ENCODE measurements at places on chromosomes 2 and 18.

GRCh38 chr2:201248288-201248844 is 12.0 kb upstream of the CASP8 start:
- no peak overlapping the region for H3K4me3 ChIP-seq
- no peak for DNase-seq
- H3K36me3 ChIP-seq = no peaks in the 10 kb centered on the region
- H3K27ac ChIP-seq = no peak overlapping the region

DNA sequence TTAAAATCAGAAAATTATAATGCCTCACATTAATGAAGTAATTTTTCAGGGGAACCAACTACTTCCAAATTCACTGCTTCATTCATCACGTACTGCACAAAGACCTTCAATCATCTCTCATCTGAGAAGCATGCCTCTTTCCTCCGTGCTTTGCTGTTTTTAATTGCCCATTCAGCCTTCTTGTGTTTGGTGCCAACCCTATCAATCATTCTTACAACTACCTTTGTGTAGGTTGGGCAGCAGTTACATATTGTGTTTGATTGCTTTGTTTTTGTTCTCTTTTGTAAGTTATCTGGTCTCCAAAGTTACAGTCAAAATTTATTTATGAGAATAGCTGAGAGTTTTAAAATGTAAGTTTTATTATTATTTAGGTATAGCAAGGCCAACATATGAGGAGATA is 549.0 kb upstream of the SLC8A1 start:
- no peak for DNase-seq
- no peaks in the 10 kb centered on the region for H3K4me1 ChIP-seq
- no peak overlapping the region for H3K27ac ChIP-seq
- no peaks in the 10 kb centered on the region for H3K36me3 ChIP-seq
- H3K27me3 ChIP-seq = no peaks in the 10 kb centered on the region
- H3K4me3 ChIP-seq = no peak overlapping the region

- no peaks in the 10 kb centered on the region for H3K27me3 ChIP-seq
- peak; percentile 85 for DNase-seq
- H3K36me3 ChIP-seq = no peaks in the 10 kb centered on the region
- peak overlapping the region; percentile 94 for H3K27ac ChIP-seq
These were observed 6.5 kb downstream of the BIN1 start for GRCh38 chr2:127100251-127101047.

DNA sequence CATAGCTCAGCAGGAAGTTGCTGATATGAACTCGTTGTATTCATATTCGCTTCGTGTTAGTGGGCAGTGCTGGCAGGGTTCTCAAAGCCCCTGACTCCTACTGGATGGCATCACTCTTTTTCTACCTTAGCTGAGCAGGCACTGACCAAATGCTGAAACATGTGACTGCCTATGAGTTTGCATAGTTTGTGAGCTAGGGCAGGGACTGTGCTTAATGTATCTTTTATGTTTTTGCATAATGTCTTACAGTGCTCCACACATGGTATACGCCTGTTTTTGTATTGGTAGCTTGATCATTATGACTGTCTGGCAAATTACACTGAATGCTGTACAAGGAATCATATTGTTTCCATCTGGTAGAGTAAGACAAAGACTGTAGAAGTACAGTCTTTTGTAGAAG is 305.3 kb downstream of the PARD3B start:
- H3K4me1 ChIP-seq = no peaks in the 10 kb centered on the region
- peak; percentile 34 for DNase-seq
- no peaks in the 10 kb centered on the region for H3K27me3 ChIP-seq
- H3K4me3 ChIP-seq = no peak overlapping the region
- no peaks in the 10 kb centered on the region for H3K36me3 ChIP-seq
- no peak overlapping the region for H3K27ac ChIP-seq

DNA sequence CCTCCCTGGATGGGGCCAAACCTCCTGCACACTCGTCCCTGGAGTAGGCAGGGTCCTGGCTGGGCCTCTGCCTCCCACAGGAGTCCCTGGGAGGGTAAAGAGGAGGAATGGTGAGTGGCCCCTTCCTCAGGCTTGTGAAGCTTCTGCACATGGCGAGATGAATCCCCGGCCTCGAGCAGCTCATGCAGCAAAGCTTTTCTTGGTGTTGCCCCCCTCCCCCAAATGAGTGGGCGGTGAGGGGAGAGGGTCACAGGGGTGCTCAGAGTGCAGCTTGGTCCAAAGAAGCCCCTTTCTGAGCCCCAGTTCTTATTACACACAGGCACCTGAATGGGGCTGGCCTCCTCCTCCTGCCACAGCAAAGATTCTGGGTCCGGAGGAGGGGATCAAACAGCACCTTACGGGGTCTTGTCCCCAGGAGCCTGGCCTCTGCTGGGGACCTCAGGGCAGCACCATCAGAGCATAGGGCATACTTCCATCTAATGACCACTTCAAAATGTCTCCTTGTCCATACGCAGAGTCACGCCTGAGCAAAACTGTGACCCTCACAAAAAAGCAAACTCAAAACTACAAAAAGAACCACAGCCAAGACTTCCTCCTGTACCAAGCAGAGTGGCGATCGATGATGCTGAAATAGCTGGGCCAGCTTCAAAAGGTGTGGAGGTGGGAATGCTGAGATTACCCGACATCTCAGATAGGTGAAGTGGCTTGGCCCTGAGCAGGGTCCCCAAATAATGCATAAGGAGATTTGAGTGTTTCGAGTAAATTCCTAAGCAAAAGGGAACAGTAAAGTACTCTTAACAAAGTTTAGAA is 148.4 kb upstream of the TWIST2 start:
- no peaks in the 10 kb centered on the region for H3K36me3 ChIP-seq
- no peak overlapping the region for H3K27ac ChIP-seq
- no peak for DNase-seq
- no peaks in the 10 kb centered on the region for H3K27me3 ChIP-seq
- peaks cover 9% of the 10 kb centered on the region for H3K4me1 ChIP-seq

- peak overlapping the region; percentile 3 for H3K27ac ChIP-seq
- peaks cover 47% of the 10 kb centered on the region for H3K4me1 ChIP-seq
- no peak overlapping the region for H3K4me3 ChIP-seq
- no peaks in the 10 kb centered on the region for H3K36me3 ChIP-seq
These were observed 160.4 kb downstream of the KLHL29 start for GRCh38 chr2:23545396-23545795.

- H3K27ac ChIP-seq = peak overlapping the region; percentile 49
- no peak overlapping the region for H3K4me3 ChIP-seq
- DNase-seq = no peak
- no peaks in the 10 kb centered on the region for H3K27me3 ChIP-seq
- H3K4me1 ChIP-seq = peaks cover 43% of the 10 kb centered on the region
These were observed 145.8 kb upstream of the ID2 start for GRCh38 chr2:8535821-8536685.

GRCh38 chr2:163753726-163754125 is 17.9 kb upstream of the FIGN start:
- H3K27ac ChIP-seq = no peak overlapping the region
- DNase-seq = no peak
- H3K4me3 ChIP-seq = no peak overlapping the region
- H3K4me1 ChIP-seq = no peaks in the 10 kb centered on the region

DNA sequence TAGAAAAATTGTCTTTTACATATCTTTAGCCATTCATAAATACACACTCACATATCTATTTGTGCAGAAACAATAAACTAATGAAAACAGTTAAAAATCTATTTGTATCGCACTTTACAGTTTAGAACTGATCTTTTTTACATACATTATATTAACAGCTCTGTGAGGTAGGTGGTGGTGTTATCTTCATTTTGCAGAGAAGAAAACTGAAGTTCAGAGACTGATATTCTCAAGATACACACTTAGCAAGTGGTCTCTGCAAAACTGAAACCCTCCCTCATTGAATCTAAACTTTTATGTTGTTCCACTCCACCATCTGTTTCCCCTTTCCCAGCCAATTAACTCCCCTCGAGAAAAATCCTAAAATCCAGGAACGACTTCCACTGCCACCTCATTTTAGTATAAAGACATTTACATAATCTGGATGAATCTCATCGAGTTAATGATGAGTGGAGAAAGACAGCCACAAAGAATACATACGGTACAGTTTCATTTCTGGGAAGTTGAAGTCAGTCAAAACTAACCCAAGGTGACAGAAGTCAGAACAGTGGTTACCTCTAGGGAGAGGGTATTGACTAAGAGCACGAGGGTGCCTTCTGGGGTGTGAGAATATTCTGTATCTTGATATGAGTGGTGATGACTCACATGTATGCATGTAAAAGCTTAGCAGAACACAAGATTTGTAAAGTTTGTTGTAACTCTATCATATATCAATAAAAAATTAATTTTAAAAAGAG is 524.2 kb upstream of the TCF4 start:
- H3K4me3 ChIP-seq = no peak overlapping the region
- H3K27me3 ChIP-seq = no peaks in the 10 kb centered on the region
- no peak overlapping the region for H3K27ac ChIP-seq
- no peaks in the 10 kb centered on the region for H3K36me3 ChIP-seq

DNA sequence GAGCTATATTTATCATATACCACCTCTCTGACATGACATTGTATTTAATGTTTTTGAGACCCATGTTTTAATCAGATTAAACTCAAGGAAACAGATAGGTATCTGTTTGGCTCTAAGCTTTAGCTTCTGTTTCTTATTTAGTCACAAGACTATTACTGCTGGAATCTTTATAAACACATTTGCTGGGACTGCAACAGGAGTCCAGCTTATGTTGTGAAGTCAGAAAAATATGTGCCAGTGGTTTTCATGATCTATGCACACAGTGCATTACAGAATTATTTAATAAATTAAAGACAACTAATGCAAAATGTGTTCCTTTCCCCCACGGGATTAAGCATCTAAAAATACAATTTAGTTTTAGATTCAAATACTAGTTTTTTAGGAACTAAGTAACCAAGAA is 338.9 kb downstream of the ZEB2 start:
- DNase-seq = no peak
- H3K36me3 ChIP-seq = no peaks in the 10 kb centered on the region
- no peak overlapping the region for H3K27ac ChIP-seq

DNA sequence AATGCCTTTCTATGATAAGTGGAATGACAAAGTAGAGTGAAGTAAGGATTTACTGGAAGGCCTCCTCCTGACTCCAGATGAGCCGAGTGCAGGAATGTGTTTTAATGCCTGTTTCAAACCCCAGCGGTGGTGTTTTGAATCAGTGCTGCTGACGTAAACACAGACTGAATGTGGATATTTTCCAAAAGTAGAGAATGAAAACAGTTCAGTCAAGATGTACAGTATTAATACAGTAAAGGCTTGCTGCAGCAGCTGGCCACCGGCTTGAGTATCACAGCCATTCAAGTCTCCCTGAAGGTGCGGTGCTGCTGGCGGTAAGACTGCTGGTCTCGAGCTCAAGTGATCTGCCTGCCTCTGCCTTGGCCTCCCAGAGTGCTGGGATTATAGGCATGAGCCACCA is 46.7 kb downstream of the ARHGAP28 start:
- no peak overlapping the region for H3K27ac ChIP-seq
- DNase-seq = no peak
- H3K4me3 ChIP-seq = no peak overlapping the region
- H3K4me1 ChIP-seq = no peaks in the 10 kb centered on the region
- H3K27me3 ChIP-seq = no peaks in the 10 kb centered on the region
- H3K36me3 ChIP-seq = no peaks in the 10 kb centered on the region

GRCh38 chr2:111117598-111118480 is 2.9 kb upstream of the BCL2L11 start:
- H3K4me3 ChIP-seq = peak overlapping the region; percentile 74
- H3K27me3 ChIP-seq = peaks cover 72% of the 10 kb centered on the region
- H3K27ac ChIP-seq = peak overlapping the region; percentile 44
- no peaks in the 10 kb centered on the region for H3K36me3 ChIP-seq
- peak; percentile 35 for DNase-seq
- H3K4me1 ChIP-seq = peaks cover 37% of the 10 kb centered on the region

GRCh38 chr2:235580426-235581157 is 86.7 kb downstream of the AGAP1 start:
- no peak overlapping the region for H3K4me3 ChIP-seq
- H3K36me3 ChIP-seq = no peaks in the 10 kb centered on the region
- H3K4me1 ChIP-seq = peaks cover 7% of the 10 kb centered on the region
- no peak overlapping the region for H3K27ac ChIP-seq
- no peaks in the 10 kb centered on the region for H3K27me3 ChIP-seq

- H3K4me1 ChIP-seq = peaks cover 51% of the 10 kb centered on the region
- H3K4me3 ChIP-seq = no peak overlapping the region
- no peak overlapping the region for H3K27ac ChIP-seq
- no peaks in the 10 kb centered on the region for H3K27me3 ChIP-seq
- peak; percentile 92 for DNase-seq
- no peaks in the 10 kb centered on the region for H3K36me3 ChIP-seq
These were observed 83.9 kb upstream of the PKDCC start for GRCh38 chr2:41963661-41964525.

DNA sequence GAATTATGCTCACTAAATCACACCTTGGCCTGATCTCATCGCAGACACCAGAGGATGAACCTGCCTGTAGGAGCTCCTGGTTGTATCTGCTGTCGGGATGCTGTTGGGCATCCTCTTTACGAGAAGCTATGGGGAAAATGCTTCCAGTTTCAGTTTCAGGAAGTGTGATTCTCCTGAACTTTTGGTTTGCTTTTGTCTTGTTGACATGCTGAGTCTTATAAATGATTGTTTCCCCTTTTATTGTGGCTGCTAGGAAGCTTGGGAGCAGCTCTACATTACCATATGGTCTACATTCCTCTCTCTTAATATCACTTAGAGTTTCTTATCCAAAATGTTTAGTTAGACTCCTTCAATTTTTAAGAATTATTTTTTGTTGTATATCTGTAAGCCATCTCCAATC is 227.5 kb downstream of the MTX2 start:
- peaks cover 10% of the 10 kb centered on the region for H3K27me3 ChIP-seq
- H3K4me1 ChIP-seq = no peaks in the 10 kb centered on the region
- no peak overlapping the region for H3K27ac ChIP-seq
- H3K36me3 ChIP-seq = no peaks in the 10 kb centered on the region
- no peak for DNase-seq
- H3K4me3 ChIP-seq = no peak overlapping the region

DNA sequence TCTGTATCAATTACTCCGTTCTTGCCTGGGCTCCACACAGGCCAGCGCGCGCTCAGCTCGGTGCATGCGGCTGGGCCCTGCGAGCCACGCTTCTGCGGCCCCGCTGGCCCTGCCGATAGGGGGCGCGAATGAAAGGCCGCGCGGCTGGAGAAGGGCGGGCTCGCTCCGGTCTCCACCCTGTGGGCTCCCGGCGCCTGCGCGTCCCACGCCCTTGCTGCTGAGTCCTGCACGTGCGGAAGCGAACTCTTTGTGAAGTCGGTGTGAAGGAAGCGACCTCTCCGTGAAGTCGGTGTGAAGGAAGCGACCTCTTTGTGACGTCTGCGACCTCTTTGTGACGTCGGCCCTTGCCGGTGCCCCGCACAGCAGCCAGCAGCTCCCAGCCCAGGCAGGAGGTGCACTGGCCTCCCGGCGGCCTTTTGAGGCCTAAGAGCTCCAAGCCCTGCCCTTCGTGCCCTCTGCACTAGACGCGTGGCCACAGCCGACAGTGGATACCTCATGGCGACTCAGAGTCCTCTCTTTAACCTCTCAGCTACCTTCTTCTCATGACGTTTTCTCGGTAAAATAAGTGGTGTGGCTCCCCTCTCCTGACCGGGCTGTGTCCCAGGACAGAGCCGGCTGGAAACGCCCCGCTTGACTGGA is 391.9 kb upstream of the RAB6C start:
- DNase-seq = no peak
- no peaks in the 10 kb centered on the region for H3K36me3 ChIP-seq
- peaks cover 17% of the 10 kb centered on the region for H3K27me3 ChIP-seq
- no peak overlapping the region for H3K4me3 ChIP-seq
- no peaks in the 10 kb centered on the region for H3K4me1 ChIP-seq
- H3K27ac ChIP-seq = no peak overlapping the region

GRCh38 chr2:78162202-78162601 is 640.0 kb upstream of the LRRTM4 start:
- H3K27ac ChIP-seq = no peak overlapping the region
- no peaks in the 10 kb centered on the region for H3K36me3 ChIP-seq
- H3K4me1 ChIP-seq = no peaks in the 10 kb centered on the region
- DNase-seq = no peak

GRCh38 chr2:112141626-112142007 is 3.4 kb downstream of the FBLN7 start:
- H3K27me3 ChIP-seq = peaks cover 11% of the 10 kb centered on the region
- H3K4me3 ChIP-seq = no peak overlapping the region
- peaks cover 15% of the 10 kb centered on the region for H3K4me1 ChIP-seq
- no peaks in the 10 kb centered on the region for H3K36me3 ChIP-seq
- DNase-seq = peak; percentile 59

Data from stomach (tissue), 19 donors.